Suppressor macrophage (primary cell): ENCODE measurements at places on chromosomes 12 and 14.

DNA sequence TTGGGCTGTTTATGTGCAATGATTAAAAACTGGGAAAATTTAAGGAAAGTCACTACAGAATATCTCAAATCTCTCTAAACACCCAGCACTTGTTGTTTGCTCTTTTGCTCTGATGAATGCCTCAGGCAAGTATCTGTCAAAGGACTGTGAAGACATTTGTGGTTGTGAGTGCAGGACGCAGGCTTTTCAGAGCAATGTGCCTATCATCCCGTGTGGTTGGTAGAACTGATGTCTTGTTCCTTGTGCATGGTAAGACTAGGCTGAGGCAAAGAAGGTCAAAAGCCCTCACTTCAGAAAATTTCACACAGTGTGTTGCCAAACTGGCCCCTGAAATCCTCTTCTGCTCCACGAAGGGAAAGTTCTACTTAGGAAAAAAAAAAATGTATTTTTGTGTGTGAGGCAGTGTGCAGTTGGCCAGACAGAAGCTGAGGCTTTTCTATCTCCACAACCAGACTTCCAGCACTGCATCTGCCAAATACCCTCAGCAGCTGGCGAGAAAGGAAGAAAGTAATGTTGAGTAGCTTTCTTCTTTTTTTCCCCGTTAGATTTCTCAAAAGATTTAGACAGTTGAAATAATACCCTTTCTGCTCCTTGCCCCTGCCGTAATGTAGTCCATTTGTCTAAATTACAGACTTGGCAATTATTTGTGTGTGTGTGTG is 1103.1 kb downstream of the VRK1 start:
- no peak for DNase-seq

- DNase-seq = no peak
Measured at GRCh38 chr12:91419809-91420208, 237.2 kb upstream of the DCN start.

- peak; percentile 94 for DNase-seq
Measured at GRCh38 chr12:124625867-124626675, 58.7 kb upstream of the NCOR2 start.

DNA sequence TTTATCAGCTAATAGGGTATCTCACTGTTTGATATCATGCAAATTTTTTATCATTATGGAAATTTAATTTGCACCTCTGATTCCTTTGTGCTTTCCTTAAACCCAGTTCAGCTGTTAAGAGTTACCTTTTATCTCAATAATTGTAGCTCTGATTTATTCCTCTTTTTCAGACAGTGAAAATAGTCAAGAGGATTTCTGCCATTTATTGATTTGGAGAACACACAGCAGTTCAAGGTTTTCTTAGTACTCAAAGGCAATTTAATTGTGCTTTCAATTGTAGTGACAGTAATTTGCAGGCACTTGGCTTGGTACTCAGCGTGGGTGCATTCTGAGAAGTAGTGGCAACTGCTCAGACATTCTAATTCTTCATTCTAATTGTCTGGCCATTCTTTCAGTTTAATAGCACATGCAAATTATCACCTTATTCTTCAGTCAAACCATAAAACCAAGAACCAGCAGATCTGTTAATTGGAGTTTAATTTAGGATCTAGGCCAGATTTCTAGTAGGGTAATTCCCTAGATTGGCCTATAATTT is 709.3 kb downstream of the RPS29 start:
- DNase-seq = no peak

- no peak for DNase-seq
Measured at GRCh38 chr14:82060219-82060618, 526.6 kb upstream of the SEL1L start.

DNA sequence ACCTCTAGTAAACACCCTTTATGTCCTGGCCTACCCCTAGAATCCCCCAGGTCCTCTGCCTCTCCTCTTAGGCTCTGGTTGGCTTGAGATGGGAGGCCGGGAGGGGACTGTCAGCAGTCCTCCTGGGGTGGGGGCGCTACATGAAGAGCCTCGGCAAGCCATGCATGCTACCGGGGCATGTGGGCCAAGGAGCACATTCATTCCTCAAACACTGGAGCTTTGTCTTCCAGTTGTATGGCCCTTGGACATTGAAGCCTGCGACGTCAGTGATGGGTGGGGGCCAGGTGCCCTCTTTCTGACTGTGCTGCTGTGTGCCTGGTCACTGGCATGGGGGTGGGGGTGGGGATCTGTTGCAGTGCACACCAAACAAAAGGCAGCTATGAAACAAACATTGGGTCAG is 15.8 kb upstream of the CELA1 start:
- DNase-seq = no peak

DNA sequence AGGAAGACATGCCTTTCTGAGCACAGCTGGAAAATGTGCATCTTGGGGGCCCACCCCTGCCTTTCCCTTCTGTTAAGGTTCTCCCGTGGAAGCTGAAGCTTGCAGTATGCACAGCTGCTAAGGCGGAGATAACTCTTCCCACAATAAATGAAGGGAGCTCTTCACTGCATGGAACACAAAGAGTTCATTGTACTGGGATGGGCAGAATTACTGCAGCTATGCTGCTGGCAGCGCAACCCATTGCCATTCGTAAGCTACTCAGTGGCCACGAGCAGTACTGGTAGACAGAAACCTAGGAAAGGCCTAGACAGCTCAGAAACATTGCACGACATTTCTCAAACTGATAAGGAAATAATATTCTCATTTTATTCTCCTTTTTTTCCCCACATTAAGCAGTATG is 310.2 kb downstream of the MDGA2 start:
- DNase-seq = no peak

- no peak for DNase-seq
Measured at GRCh38 chr14:24578558-24578957, 2.5 kb upstream of the CTSG start.

DNA sequence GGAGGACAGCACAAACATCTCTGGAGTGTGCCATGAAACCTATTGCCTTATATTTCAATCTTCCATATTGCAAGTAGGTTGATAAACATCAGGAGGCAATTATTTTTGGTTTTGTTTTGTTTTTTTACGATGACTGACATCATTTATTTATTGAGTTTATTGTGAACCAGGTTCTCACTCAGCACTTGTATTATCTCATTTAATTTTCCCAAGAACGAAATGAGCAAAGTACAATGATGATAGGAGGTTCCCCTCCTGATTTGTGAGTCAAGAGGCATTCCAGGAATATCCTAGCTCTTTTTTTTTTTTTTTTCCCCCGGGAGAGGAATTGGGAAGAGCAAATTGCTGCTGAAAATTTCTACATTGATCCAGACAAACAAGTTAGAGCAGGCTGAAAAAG is 4.7 kb downstream of the SOCS2 start:
- no peak for DNase-seq

GRCh38 chr12:30835216-30835615 is 80.5 kb upstream of the CAPRIN2 start:
- peak; percentile 5 for DNase-seq

GRCh38 chr12:120228291-120229070 is 27.6 kb upstream of the RPLP0 start:
- DNase-seq = peak; percentile 95

- peak; percentile 94 for DNase-seq
Measured at GRCh38 chr12:124381456-124382296, 86.8 kb downstream of the RFLNA start.

DNA sequence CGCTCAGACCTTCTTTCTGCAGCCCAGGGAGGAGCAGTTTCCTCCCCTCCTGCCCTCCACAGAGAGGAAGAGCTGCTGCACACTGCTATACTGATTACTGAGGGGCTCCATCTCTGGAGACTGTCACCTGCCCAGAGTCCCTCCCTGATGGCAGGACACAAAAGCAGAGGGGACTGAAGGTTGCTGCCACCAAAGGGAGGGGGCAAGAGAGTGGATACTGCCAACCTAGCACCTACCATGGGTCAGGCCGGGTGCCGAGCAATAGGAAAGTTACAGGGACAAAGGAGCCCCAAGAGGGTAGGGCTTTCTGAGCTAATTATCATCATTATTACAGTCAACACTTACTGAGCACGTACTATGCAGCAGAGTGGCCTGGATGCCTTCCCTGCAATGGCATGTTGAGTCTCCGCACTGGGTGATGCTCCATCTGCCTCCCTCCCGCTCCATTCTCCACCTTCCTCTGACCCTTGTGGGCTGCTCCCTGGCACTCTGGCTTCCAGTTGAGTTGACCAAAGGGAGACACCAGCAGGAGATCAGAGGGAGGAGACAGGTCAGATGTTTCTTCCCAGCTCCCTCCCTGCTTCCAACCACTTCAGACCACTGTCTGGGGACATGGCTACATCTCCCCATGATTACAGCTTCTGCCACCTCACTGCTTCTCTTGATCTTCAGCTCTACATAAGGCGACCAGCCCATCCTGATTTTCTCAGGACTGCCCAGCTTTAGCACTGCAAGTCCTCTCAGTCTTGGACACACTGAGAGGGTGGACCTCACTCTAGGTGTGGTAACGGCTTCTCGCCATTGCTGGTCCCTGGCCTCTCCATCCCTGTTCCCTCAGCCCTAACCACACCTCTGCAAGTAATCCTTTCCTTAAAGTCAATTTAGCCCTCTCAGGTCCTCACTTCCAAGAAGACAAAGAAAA is 2.6 kb upstream of the KRT79 start:
- no peak for DNase-seq

DNA sequence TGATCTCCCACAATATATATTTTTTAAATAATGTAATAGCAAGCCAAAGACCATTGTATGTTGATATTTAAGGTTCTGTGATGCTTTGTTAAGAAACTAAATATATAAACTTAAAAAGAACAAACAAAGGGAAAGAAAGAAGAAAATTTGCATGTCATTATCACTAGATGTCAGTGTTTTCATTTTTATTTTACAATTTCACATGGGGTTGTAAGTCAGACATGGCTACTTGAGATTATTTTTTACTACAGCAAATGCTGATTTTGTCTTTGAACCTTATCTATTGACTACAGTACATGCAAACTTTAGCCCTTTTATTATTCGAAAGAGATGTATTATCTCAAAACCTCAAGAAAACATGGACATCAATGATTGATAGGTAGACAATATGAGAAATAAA is 36.1 kb downstream of the SLCO1C1 start:
- DNase-seq = no peak

DNA sequence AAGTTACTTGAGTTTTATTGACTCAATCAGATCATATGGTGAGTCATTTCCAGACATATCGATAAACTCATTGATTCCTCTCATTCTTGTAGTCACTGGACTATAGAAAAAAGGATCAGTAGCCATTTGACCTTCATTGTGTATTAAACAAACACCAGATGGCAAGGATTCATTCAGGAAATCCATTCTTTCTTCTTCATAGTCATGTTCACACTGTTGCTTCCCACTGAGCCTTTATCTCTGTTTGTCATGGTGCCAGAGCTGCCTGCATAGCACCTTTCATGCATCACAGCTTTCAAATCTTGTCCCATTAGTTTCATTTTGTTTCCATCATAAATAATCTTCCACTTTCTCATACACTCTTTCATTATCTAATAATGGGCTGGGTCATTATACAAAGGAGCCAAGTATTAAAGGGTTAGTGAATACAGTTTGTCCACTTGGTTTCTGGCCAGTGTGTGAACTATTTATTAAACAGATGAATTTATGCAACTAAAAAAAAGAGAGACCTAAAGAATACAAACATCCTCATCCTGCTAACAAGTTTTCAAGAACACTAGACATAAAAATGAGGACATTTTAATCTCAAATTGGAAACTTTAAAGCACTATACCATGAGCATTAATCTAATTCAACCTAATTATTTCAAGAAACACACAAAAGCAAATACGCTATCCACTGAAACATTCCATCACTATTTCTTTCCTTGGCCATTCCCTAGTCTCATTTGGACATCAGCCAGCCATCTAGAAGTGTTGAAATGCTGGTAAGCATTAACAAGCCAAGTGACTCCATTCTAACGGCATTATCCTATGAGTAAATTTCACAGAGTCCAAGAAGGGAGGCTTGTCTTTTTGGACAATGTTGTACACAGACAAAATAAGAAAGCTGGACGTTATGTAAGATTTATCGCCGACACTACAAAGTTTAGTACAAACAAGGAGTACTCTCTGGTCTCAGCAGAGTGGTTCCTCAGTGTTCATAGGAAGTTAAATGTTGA is 476.5 kb downstream of the FOXG1 start:
- DNase-seq = no peak

GRCh38 chr14:64979336-64980074 is 7.2 kb upstream of the FNTB start:
- DNase-seq = no peak

- peak; percentile 23 for DNase-seq
Measured at GRCh38 chr14:96362071-96362964, 823 bp downstream of the ATG2B start.

- peak; percentile 32 for DNase-seq
Measured at GRCh38 chr12:121791671-121792551, 1.6 kb downstream of the RHOF start.

- DNase-seq = no peak
Measured at GRCh38 chr14:77825895-77826519, 26.1 kb downstream of the ADCK1 start.

- no peak for DNase-seq
Measured at GRCh38 chr12:52009081-52009751, 2.5 kb downstream of the TAMALIN start.

DNA sequence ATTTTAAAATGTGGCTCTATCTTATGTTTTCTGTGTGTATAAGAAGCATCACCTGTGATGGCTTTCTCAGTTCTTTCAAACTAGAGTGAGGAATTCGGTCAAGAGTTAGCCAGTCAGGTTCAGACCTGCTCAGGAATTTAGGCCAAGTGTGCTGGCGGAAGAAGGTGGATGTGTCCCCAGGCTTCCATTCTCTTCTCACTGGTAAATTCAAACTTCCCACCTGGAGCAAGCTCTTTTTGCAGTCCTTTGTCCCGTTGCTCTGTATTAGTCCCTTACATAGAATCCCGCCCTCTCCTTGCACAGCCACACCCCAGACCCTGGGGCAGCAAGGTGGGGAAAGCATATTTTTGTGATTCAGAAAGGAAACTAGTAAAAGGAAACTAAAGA is 124.7 kb upstream of the PWP1 start:
- DNase-seq = no peak

DNA sequence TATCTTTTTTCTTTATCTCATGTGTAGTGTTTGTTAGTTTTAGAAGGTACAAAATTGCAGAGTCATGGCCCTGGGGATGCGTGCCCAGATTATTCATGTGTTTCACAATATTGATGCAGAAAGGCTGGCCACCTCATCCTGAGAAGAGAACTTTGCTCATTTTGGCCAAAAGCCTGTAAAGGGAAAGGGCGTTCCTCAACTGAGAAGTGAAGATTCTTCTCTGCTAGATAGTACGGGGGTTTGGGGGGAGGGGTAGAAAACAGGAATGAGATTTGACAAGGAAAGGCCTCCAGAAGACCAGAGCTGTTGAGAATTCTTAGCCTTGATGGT is 1.7 kb downstream of the MGST1 start:
- DNase-seq = peak; percentile 84
